ENCODE measurements at places on chromosomes 2 and 18.
A peak's percentile ranks its signal among the peaks of the same experiment; 100 is the strongest.

- DNase-seq: no peak
Observed at GRCh38 chr2:241974096-241974495, 104.6 kb downstream of the RTP5 start.

DNA sequence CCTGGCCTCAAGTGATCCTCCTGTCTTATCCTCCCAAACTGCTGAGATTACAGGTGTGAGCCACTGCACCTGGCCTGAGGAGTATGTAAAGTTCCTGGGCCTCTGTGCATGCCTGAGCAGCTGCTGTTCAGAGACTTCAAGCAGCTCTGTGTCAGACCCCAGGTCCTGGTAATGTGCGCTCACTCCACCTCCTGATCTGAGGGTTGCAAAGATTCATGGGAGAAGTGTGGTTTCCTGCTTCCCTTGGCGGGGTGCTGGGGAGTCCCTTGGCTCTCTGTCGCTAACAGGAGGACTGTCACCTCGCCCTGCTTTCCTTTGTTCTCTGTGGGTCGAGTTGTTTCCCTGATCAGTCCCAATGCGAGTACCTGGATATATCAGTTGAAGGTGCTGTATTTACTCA is 8.6 kb upstream of the IL36A start:
- DNase-seq: peak; percentile 69

DNA sequence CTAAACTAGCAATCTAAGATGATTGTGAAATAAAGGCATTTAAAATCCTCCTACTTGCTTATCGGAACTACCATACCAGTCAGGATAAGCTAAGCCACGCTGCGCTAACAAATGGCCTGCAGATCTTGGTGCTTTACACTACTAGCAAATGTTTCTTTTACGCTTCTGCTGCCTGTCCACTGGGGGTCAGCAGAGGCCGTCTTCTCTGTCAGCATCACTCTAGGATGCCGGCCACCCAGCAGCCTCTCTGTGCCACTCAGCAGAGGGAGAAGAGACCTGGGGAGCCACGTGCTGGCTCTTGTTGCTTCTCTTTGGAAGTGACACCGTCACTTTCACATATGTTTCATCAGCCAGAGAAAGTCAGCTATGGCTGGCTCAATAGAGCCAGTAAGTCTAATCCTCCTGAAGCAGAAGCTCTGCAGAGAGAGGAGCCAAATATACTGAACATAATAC is 36.6 kb downstream of the COPS8 start:
- DNase-seq: peak; percentile 50

- no peak for DNase-seq
Observed at GRCh38 chr2:100309973-100310719, 12.2 kb downstream of the LONRF2 start.

GRCh38 chr2:42973726-42974125 is 181.3 kb upstream of the HAAO start:
- no peak for DNase-seq

GRCh38 chr2:235238537-235238936 is 255.3 kb upstream of the AGAP1 start:
- DNase-seq: no peak

GRCh38 chr2:65876114-65876513 is 443.7 kb upstream of the SPRED2 start:
- no peak for DNase-seq

GRCh38 chr2:129915303-129915840 is 64.1 kb upstream of the RAB6C start:
- DNase-seq: no peak

- DNase-seq: no peak
Observed at GRCh38 chr18:62790871-62791772, 75.8 kb downstream of the PHLPP1 start.

GRCh38 chr2:43798300-43798699 is 24.5 kb downstream of the DYNC2LI1 start:
- no peak for DNase-seq

GRCh38 chr2:122506620-122507019 is 751.2 kb downstream of the TSN start:
- DNase-seq: no peak

GRCh38 chr2:5736886-5737285 is 44.7 kb downstream of the SOX11 start:
- no peak for DNase-seq

DNA sequence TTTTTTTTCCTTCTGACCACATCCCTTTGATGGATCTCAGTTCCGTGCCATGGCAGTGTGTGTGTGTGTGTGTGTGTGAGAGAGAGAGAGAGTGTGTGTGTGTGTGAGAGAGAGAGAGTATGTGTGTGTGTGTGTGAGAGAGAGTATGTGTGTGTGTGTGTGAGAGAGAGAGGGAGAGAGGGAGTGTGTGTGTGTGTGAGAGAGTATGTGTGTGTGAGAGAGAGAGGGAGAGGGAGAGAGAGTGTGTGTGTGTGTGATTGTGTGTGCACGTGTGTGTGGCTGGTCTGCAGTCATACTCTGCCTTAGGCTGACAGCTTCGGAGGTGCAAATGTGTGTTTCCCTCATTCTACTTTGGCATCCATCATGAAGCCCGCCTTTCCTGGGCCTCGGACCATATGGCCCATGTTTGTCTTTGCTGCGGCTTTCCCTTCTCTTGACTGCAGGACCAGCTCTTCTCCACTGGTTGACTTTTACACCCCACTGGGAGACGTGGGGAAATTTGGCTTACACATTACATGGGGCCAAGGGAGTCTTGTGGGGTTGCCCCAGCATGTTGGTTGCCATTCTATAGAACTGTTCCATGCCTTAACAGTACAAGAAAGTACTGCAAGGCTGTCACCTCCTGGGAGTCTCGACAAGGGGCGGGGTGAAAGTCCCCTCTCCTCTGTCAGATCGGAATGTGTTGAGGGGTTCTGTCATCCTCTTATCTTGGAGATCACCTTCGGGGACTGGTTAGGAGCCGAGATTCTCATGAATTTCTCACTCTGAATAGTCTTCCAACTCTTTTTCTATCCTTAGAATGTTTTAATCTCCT is 21.6 kb downstream of the TSN start:
- DNase-seq: no peak

GRCh38 chr2:106542746-106543359 is 55.7 kb downstream of the CD8B2 start:
- peak; percentile 79 for DNase-seq

DNA sequence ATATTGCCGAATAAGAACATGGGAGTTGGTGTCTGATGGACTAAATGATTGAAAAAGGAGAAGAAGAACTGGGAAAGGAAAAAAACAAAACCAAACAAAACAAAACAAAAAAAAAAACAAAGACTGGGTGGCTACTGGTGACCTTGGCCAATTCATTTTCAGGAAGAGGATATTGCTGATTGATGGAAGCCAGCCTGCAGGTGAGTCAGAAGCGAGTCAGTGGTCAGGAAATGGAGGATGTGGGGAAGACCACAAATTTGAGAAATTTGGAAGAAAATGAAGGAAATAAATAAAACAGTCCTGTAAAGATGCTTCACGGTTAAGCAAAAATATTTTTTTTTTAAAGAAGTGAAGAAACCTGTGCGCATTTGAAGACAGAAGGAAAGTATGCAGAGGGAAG is 296.9 kb downstream of the ZNF521 start:
- DNase-seq: no peak

DNA sequence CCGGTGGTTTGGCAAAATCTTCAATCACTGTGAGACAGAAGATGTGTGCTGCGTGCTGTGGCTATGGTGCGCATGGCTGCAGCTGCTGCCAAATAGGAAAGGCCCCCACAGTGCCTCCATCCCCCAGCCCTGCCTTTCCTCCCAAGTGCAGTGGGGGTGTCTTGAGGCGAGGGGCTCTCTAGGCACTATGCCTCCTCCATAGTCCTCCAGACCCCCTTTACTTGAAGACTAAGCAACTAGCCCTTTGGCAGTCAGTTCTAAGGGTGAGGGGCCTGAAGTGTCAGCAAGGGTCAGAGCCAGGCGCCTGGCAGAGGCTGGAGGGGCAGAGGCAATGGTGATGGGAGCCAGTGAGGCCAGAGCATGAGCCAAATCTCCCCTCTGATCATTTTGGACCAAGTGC is 13.6 kb upstream of the TMEM185B start:
- DNase-seq: no peak

DNA sequence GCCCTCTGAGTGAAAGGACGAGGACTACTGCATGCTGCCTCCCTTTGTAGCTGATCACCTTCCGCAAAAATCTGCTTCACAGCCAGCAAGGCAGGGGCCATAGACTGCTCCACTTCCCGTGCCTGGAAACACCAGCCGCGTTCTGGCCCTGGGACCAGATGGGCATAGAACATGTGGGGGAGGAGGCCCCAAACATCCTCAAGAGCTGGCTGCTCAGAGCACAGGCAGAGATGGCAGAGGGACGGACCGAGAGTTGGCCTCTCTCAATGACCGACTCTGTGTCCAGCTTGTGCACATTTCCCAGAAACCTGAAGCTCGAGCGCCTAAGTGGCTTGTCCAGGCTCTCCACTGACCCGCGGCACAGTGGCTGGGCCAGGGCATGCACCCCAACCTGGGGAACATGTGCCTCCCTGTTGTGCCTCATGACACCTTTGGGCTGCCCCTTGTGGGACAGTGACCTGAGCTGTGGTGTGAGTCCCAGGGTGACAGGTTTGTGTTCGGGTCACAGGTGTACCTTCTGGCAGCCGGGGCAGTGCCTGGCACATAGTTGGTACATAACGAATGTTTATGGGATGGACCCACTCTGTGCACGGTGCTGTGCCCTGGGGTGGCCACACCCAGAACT is 9.1 kb downstream of the KCNF1 start:
- DNase-seq: no peak

DNA sequence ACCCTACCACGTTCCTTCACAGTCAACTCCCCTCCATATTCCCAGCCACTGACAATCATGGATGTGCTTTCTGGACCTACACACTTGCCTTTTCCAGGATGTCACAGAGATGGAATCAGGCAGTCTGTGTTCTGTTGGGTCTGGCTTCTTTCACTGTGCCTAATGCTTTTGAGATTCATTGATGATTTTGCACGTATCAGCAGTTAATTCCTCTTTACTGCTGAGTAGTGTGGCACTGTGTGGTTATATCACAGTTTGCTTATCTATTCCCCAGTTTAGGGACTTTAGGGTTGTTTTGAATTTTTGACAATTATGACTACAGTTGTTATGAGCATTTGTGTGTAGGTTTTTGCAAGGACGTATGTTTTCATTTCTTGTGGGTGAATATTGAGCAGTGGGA is 191.7 kb downstream of the ACKR3 start:
- no peak for DNase-seq

DNA sequence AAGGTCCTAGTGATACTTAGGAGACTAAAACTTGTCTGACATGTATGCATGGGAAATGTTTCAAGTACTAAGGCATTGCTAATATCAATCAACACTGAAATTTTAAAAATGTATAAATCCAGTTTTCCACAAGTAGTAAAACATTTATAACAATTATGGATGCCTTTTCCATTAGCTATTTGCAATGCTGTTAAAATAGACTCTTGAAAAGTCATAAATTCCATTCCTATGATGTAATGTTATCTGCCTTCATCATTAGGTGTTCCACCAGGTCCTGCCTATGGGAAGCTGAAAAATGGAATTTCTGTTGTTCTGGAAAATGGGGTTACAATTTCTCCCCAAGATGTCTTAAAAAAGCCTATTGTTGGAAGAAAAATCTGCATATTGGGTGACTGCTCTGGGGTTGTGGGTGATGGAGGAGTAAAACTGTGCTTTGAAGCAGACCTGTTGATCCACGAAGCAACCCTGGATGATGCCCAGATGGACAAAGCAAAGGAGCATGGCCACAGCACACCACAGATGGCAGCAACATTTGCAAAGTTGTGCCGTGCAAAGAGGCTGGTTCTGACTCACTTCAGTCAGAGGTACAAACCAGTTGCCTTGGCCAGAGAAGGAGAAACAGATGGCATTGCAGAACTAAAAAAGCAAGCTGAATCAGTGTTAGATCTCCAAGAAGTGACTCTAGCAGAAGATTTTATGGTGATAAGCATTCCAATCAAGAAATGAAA is 18.7 kb downstream of the ELAC1 start:
- no peak for DNase-seq

GRCh38 chr2:8402222-8402621 is 279.6 kb upstream of the ID2 start:
- DNase-seq: no peak

- DNase-seq: peak; percentile 6
Observed at GRCh38 chr2:20590704-20591515, 60.0 kb downstream of the HS1BP3 start.

DNA sequence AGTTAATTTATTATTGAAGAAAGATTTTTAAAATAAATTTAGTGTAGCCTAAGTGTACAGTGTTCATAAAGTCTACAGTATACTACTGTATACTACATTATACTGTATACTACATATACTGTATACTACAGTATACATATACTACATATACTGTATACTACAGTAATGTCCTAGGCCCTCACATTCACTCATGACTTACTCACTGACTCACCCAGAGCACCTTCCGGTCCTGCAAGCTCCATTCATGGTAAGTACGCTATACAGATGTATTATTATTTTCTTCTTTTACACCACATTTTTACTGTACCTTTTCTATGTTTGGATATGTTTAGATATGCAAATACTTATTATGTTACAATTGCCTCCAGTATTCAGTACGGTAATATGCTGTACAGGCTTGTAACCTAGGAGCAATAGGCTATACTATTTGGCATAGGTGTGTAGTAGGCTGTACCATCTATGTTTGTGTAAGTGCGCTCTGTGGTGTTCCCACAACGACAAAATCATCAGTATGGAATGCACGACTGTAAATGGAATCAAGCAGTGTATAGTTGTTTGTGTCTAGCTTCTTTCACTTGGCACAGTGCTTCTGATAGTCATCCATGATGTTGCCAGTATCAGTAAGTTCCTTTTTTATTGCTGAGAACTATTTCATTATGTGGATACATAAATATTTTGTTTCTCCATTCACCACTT is 245.7 kb downstream of the MTX2 start:
- DNase-seq: no peak

- no peak for DNase-seq
Observed at GRCh38 chr2:367246-367645, 79.4 kb upstream of the ALKAL2 start.

DNA sequence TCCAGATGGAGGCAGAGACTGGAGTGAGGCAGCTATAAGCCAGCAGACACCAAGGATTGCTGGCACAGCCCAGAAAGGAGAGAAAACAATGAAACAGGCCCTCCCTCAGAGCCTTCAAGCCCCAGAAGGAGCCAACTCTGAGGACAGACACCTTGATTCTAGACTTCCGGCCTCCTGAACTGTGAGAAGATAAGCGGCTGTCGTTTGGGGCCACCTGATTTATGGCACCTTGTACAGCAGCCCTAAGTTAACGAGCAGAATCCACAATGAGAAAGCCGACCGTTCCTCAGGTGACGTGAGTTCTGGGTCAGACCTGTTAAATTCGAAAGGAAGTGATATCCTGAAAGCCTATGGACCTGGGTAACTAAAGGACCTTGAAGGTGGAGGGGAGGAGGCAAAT is 7.3 kb upstream of the CNDP2 start:
- DNase-seq: no peak

All from activated naive CD8-positive, alpha-beta T cell treated with anti-CD3 and anti-CD28 coated beads, Interleukin-2, amount 10 ng/mL, durations not matched to agents 7 days and 5 days (primary cell).